ENCODE measurements at places on chromosomes 7 and 10. TPM values are rescaled to one million over a fixed set of nuclear protein-coding genes. Genes with fewer than 3 reads are reported as not detected.

GRCh38 chr10:58475322-58476277 is 37.1 kb upstream of the BICC1 start:
- DNase-seq, result no peak
- H3K4me3 ChIP-seq, result no peak overlapping the region
- H3K27me3 ChIP-seq, result peaks cover 24% of the 10 kb centered on the region
- H3K27ac ChIP-seq, result no peak overlapping the region
- no peaks in the 10 kb centered on the region for H3K36me3 ChIP-seq

GRCh38 chr7:155806096-155806871 is 6.0 kb downstream of the SHH start:
- peak overlapping the region; percentile 68 for H3K4me3 ChIP-seq
- H3K27me3 ChIP-seq, result peaks cover 20% of the 10 kb centered on the region
- peaks cover 5% of the 10 kb centered on the region for H3K36me3 ChIP-seq

GRCh38 chr7:505171-505570 is 14.5 kb downstream of the PDGFA start:
- no peak for DNase-seq
- peak overlapping the region; percentile 24 for H3K4me3 ChIP-seq
- H3K27me3 ChIP-seq, result no peaks in the 10 kb centered on the region
- H3K27ac ChIP-seq, result peak overlapping the region; percentile 87

- no peak for DNase-seq
- H3K4me3 ChIP-seq, result no peak overlapping the region
- H3K27me3 ChIP-seq, result peaks cover 3% of the 10 kb centered on the region
- H3K36me3 ChIP-seq, result no peaks in the 10 kb centered on the region
Observed at GRCh38 chr7:51589111-51589510, 272.5 kb upstream of the COBL start.

DNA sequence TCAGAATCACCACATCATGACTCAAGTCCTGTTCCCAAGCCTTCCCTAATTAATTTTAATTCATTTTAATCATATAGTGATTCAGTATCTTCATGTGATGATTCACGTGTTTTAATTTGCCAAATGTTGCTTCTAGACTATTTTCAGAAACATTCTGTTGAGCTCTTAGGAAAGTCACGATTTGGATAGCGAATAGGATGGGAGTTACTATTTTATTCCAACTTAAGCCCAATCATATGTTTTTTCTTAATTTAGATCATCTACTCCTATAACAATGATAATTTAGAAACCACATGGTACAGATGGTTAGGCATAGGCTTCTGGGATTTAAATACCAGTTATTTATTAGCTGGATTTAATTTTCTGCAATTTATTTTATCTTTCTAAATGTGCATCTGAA is 49.1 kb downstream of the RAPGEF5 start:
- DNase-seq, result no peak
- no peaks in the 10 kb centered on the region for H3K27me3 ChIP-seq
- no peak overlapping the region for H3K4me3 ChIP-seq
- no peak overlapping the region for H3K27ac ChIP-seq
- H3K4me1 ChIP-seq, result peaks cover 1% of the 10 kb centered on the region

TACC2 gene
- total RNA-seq, result 58.1 TPM

DNA sequence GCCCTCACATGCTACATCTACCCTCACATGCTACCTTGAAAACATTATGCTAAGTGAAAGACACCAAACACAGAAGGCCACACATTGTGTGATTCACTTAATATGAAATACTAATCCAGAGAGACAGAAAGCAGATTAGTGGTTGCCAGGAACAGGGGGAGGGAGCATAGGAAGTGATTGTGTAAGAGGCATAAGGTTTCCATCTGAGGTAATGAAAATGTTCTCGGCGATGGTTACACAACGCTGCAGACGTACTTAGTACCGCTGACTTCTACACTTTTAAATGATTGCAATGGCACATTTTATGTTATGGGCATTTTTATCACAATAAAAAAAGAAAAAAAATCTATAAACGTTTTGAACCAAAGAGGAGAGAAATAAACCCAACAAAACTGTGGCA is 742.3 kb downstream of the TYW1 start:
- no peaks in the 10 kb centered on the region for H3K27me3 ChIP-seq
- H3K27ac ChIP-seq, result no peak overlapping the region
- no peak for DNase-seq
- no peak overlapping the region for H3K4me3 ChIP-seq

- no peak for DNase-seq
- H3K36me3 ChIP-seq, result no peaks in the 10 kb centered on the region
- H3K4me3 ChIP-seq, result no peak overlapping the region
- H3K4me1 ChIP-seq, result peaks cover 32% of the 10 kb centered on the region
- H3K27ac ChIP-seq, result no peak overlapping the region
Observed at GRCh38 chr10:119640875-119641526, 10.2 kb upstream of the BAG3 start.

GRCh38 chr7:25353196-25353595 is 124.9 kb upstream of the NPVF start:
- H3K36me3 ChIP-seq, result no peaks in the 10 kb centered on the region
- H3K4me3 ChIP-seq, result no peak overlapping the region
- peaks cover 5% of the 10 kb centered on the region for H3K4me1 ChIP-seq
- no peak for DNase-seq

DNA sequence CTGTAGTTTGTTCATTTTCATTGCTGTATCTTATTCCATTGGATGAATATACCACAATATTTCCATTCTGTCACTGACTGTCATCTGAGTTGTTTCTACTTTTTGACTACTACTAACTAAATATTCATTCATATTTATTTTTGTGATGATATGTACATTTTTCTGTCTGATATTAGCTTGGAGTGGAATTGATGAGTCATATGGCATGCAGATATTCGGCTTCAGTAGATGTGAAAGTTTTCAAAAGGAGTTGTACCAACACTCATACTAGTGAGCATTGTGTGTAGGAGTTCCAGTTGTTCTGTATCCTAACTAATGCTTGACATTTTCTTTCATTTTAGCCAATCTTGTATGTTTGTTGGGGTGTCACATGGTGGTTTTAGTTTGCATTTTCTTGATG is 7.7 kb downstream of the RUNDC3B start:
- no peak for DNase-seq
- H3K27ac ChIP-seq, result no peak overlapping the region
- H3K27me3 ChIP-seq, result peaks cover 9% of the 10 kb centered on the region
- H3K4me3 ChIP-seq, result no peak overlapping the region
- H3K36me3 ChIP-seq, result no peaks in the 10 kb centered on the region
- no peaks in the 10 kb centered on the region for H3K4me1 ChIP-seq

GRCh38 chr7:112874909-112875308 is 84.7 kb upstream of the TMEM168 start:
- no peak overlapping the region for H3K27ac ChIP-seq
- peaks cover 12% of the 10 kb centered on the region for H3K36me3 ChIP-seq
- H3K4me1 ChIP-seq, result peaks cover 18% of the 10 kb centered on the region

- H3K4me3 ChIP-seq, result no peak overlapping the region
- H3K36me3 ChIP-seq, result no peaks in the 10 kb centered on the region
- no peak for DNase-seq
- no peak overlapping the region for H3K27ac ChIP-seq
- no peaks in the 10 kb centered on the region for H3K4me1 ChIP-seq
- no peaks in the 10 kb centered on the region for H3K27me3 ChIP-seq
Observed at GRCh38 chr7:39430909-39431641, 135.1 kb upstream of the YAE1 start.

DNA sequence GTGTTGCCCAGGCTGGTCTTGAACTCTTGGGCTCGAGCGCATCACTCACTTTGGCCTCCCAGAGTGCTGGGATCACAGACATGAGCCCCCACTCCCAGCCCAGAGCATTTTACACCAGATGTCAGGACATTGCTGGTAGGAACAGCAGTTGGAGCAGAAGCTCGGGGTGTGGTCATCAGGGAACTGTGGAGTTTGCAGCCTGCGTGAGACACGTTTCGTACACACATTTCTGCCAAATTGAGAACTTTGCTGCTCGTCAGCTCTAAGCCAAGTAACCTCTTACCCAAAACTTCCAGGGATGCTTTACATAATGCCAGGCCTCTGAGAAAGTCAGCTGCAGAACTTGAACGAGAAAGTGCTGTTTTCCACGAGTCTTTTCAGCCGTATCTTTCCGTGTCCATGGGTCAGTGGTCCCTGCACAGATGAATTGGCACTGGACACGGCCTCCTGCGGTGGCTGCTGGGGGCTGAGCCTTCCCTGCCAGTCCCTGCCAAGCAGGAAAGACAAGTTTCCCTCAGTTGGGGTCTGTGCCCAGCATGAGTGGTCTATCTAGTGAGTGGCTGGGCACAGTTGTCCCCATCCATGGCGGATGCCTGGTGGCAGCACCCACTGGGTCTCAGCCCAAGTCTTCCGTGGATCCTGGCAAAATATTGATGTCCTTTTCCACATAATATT is 54.4 kb downstream of the DNAJB6 start:
- no peaks in the 10 kb centered on the region for H3K4me1 ChIP-seq
- H3K27me3 ChIP-seq, result no peaks in the 10 kb centered on the region
- peaks cover 7% of the 10 kb centered on the region for H3K36me3 ChIP-seq
- H3K4me3 ChIP-seq, result no peak overlapping the region

DNA sequence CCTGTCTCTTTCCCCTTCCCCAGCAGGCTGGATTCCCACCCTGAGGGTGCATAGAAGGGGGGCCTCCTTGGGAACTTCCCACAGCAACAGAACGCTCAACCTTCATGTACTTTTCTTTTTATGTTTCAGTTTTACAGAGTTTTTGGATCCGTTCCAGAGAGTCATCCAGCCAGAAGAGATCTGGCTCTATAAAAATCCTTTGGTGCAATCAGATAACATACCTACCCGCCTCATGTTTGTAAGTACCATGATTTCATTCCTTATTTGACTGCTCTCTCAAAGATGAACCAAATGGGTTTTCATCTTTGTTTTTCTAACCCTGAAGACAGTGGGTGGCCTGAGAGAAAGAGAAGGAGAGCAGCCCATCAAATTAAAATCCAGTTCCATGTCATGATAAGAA is 46.7 kb downstream of the PLPP4 start:
- peaks cover 2% of the 10 kb centered on the region for H3K27me3 ChIP-seq
- DNase-seq, result no peak
- no peaks in the 10 kb centered on the region for H3K36me3 ChIP-seq
- no peak overlapping the region for H3K4me3 ChIP-seq
- no peak overlapping the region for H3K27ac ChIP-seq
- no peaks in the 10 kb centered on the region for H3K4me1 ChIP-seq

DNA sequence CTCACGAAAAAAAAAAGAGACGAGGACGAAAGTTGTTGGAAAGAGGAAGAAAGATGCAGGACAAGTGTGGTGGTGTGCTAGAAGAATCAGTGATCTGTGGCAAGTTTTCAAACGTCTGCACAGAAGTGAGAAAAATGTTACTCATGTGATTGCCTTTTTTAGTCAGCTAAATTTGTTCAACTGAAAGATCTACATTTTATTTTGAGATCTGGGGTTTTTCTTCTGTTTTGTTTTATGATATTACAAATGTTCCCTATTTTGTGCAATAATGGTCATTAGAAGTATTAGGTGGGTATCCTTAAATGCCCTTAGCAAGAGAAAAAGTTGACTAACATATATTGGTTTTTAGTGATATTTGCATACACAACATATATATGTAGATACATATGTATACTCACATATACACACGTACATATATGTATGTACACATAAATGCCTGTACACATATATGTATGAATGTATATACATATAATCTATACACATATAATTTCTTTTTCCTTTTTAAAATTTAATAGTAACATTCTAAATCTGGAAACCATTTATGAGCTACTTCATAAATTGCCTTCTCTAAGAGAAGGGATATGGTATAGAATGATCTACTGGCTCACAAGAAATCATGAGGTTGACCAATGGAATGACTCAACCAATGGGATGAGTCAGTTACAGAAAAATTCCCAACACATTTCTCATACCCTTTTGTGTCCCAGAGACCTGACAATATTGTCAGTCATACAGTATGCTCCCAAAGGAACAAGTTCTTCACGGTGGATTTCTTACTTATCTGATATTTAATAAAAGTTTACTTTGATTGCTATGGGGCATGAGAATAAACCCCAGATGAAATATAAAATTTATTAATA is 38.4 kb downstream of the SLC39A12 start:
- H3K4me3 ChIP-seq, result no peak overlapping the region
- DNase-seq, result no peak
- no peaks in the 10 kb centered on the region for H3K4me1 ChIP-seq
- H3K27ac ChIP-seq, result no peak overlapping the region
- H3K27me3 ChIP-seq, result peaks cover 4% of the 10 kb centered on the region
- H3K36me3 ChIP-seq, result no peaks in the 10 kb centered on the region

Data from progenitor cell of endocrine pancreas (in vitro differentiated cells).